ENCODE measurements at places on chromosomes 7 and 10.
A peak's percentile ranks its signal among the peaks of the same experiment; 100 is the strongest.

- no peak for DNase-seq
Measured at GRCh38 chr7:33773053-33773452, 132.3 kb upstream of the BMPER start.

GRCh38 chr7:23014681-23015080 is 751 bp upstream of the HYCC1 start:
- no peak for DNase-seq

DNA sequence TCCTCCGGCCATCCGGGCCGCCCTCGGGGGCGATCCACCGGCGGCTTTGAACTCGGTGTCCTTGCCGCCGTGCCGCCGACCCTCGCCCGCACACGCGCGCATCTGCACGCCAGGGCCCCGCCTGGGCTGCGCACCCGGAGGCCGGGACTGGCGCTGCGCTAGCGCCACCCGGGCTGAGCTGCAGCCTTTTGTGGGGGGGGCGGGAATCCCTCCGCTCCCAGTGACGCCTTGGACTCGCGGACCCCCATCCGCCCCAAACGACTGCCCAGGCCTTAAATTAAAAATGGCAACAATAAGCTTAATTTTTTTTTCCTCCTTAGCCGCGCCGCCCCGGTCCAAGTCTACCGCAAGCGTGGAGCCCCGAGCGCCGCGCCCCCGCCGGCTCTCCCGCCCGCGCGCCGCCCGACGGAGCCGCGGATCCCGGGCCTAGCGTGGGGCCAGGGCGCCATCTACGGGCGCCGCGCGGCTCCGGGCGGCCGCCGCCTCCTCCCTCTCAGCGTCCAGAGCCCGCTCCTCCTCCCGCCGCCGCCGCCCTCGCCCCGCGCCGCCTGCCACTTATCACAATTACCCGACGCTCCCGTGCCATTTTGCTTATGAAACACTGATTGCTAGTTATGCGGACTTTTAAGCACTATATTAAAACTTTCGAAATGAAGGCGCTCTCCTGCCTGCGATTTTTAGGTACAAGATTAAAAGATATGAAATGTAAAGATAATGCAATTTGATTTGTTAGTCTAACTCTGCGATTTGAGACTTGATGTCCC is 7.5 kb upstream of the EBF3 start:
- DNase-seq = peak; percentile 72

DNA sequence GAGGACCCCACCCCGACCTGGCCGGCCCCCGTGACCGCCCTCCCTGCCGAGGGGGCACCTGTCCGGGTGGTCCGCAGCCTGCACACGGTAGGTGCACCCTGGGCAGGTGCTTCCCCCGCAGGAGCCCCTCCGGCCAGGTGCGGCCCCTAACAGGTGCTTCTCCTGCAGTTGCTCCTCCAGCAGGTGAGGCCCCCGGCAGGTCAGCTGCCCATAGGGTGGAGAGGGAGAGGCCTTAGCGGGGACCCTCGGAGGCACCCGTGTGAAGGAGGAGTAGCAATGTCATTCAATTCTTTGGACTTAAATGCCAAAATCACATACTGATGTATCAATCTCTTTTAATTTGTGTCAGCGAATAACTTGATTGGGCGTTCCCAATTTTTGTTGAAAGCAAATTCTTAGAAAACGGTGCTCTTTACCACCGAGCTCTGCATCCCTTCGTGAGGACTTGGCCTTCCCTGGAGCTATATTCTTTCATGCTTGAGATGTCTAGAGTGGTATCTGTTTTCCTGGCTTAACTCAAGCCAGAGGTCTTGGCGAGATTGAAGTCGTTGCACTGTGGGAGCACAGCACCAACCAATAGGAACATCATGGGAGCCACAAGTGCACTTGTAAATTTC is 738 bp upstream of the NCAPG2 start:
- no peak for DNase-seq
